Transverse colon (tissue), 4 donors: ENCODE measurements at places on chromosomes 6 and 20.

- no peak for DNase-seq
Observed at GRCh38 chr6:155040901-155041650, 46.0 kb downstream of the TIAM2 start.

- DNase-seq = no peak
Observed at GRCh38 chr20:37376791-37377190, 30.9 kb downstream of the SRC start.

- DNase-seq = peak; percentile 64
Observed at GRCh38 chr6:44058617-44059358, 68.5 kb downstream of the MRPL14 start.

DNA sequence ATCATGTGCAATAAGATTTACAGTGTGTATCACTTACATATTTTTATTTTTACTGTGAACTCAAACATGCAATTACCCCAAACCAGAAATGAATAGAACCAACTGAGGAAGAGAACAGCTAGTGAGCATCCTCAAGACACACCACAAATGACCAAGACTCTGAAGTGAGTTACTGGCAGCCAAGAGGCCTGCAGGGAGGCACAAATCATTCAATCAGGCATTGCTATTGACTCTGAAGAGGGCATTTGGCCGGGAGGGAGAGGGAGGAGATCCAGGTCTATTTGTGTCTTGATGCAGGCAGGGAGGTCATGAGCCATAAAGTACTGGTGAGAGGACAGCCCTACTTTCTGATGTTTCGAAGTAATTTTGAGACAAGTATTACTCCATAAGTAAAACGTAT lies 257.7 kb downstream of the BCKDHB start:
- no peak for DNase-seq

- no peak for DNase-seq
Observed at GRCh38 chr6:33935439-33936080, 131.8 kb upstream of the MLN start.

GRCh38 chr20:53711333-53712211 lies 117.9 kb upstream of the ZNF217 start:
- no peak for DNase-seq

DNA sequence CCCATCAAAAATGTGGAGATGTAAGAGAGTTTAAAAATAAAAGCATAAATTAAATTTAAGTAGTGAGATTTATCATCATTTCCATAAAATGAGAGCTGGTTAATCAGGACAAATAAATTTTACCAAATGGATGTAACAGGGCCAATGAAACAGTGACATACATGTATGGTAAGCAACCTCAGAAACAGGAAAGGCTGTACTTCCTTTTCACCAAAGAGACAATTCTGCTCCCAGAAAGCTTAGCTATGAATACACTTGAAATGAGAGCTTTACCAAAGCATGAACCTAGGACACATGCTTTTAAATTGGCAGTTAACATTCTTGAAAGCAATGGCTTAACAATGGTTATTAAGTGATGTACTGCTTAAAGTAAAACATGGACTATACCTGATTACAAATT lies 12.1 kb upstream of the UBE2J1 start:
- no peak for DNase-seq

GRCh38 chr20:58558486-58559367 lies 43.5 kb upstream of the APCDD1L start:
- DNase-seq = no peak

GRCh38 chr6:37239526-37239925 lies 18.0 kb upstream of the TBC1D22B start:
- DNase-seq = no peak

GRCh38 chr6:138719744-138720143 lies 53.8 kb upstream of the CCDC28A start:
- no peak for DNase-seq
